Heart left ventricle (tissue), 16 donors: ENCODE measurements at places on chromosomes 7 and 10. TPM values are rescaled to one million over a fixed set of nuclear protein-coding genes. Genes with fewer than 3 reads are reported as not detected.
A peak's percentile ranks its signal among the peaks of the same experiment; 100 is the strongest.

STOX1 gene
- polyA plus RNA-seq, result 0.14 TPM

UROS gene
- 38.3 TPM for polyA plus RNA-seq

GRID2IP gene
- 0.01 TPM for polyA plus RNA-seq

SCIN gene
- polyA plus RNA-seq, result 0.01 TPM

PDZD7 gene
- polyA plus RNA-seq, result 0.27 TPM

TMEM270 gene
- polyA plus RNA-seq, result not detected

POLR2J2 gene
- polyA plus RNA-seq, result 0.98 TPM

HOXA2 gene
- 0.03 TPM for polyA plus RNA-seq

GAD2 gene
- polyA plus RNA-seq, result not detected

GPER1 gene
- polyA plus RNA-seq, result 2.8 TPM

DNA sequence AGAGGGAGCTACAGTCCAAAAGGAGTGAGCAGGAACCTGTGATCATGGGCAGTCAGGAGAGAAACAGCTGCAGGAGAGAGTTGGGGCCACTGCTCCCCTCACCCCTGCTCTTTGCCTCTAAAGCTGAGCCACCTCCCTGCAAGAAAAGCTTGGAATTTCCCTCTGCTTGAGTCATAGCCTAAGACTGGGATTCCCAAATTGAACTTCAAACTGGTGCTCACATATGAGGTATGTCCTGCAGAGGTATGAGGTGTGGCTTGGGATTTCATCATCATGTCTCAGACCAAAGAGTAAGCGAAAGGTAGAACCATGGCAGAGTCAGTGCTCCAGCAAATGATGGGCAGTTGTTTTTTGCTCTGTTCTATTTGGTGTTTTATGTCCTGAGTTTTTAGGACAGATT lies 237.1 kb upstream of the NRP1 start:
- no peak for DNase-seq
- H3K36me3 ChIP-seq, result no peaks in the 10 kb centered on the region
- H3K27ac ChIP-seq, result no peak overlapping the region
- H3K4me3 ChIP-seq, result no peak overlapping the region

GRCh38 chr7:52959336-52959735 lies 76.1 kb upstream of the POM121L12 start:
- no peak for DNase-seq
- H3K4me1 ChIP-seq, result no peaks in the 10 kb centered on the region
- H3K36me3 ChIP-seq, result no peaks in the 10 kb centered on the region
- no peak overlapping the region for H3K4me3 ChIP-seq
- no peak overlapping the region for H3K27ac ChIP-seq

- no peak for DNase-seq
- H3K27me3 ChIP-seq, result no peaks in the 10 kb centered on the region
- H3K36me3 ChIP-seq, result no peaks in the 10 kb centered on the region
- H3K4me3 ChIP-seq, result no peak overlapping the region
- H3K4me1 ChIP-seq, result no peaks in the 10 kb centered on the region
These were observed 61.1 kb upstream of the LRRC18 start for GRCh38 chr10:49000437-49001398.

DNA sequence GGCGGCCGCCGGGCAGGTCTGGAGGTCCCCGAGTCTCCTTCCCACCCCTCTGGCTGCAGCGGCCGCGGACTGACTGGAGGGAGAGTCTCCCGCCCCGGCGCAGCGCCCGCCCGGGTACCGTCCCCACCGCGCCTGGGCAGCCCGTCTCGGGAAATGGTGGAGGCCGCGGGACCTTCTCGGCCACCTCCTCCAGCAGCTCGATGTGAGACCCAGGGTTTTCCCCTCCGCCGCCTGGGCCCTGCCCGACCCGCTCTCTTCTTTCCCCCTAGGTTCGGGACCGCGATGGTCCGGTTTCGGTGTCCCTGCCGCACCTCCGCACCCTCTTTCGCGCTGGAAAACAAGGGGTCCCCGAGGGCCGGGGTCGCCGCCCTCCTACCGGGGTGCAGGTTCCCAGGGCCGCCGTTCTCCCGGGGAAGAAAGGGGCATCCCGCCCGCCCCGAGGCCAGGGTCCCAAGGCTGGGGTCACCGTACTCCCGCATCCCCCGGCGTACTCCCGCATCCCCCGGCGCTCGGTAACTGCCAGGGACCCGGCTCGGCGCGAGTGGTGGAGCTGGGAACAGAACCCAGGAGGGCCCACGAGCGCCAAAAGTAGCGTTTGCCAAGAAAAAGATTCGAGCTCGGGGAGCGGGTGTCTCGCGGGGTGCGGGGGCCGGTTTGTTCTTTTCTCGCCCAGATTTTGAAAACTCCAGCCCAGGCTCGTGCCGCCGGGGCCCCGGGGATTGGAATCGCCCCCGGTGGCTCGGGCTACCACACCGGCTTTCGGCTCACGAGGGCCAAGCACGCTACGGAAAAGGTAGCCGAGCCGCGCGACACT lies 3.4 kb downstream of the TNRC18 start:
- H3K27me3 ChIP-seq, result no peaks in the 10 kb centered on the region
- H3K4me1 ChIP-seq, result peaks cover 6% of the 10 kb centered on the region
- peak overlapping the region; percentile 84 for H3K4me3 ChIP-seq
- no peaks in the 10 kb centered on the region for H3K36me3 ChIP-seq
- DNase-seq, result peak; percentile 41

DNA sequence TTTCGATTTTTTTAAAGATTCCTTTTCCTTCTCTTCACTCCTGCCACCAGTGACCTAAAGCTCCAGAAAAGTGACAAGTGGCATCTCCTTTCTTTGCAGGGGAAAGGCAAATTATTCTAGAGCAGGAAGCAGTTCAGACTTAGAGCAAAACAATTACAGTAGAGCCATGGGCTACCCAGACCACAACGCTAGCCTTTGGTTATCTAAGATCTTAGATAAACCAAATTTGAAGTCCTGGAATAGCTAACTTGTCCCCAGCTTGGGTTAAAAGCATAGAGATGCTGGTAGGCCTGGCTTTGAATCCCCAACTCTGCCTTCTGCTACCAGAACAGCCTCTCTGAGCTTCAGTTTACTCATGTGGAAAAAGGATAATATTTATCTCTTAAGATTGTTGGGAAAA lies 38.4 kb downstream of the LGI1 start:
- no peaks in the 10 kb centered on the region for H3K4me1 ChIP-seq
- no peak overlapping the region for H3K4me3 ChIP-seq
- H3K27me3 ChIP-seq, result peaks cover 8% of the 10 kb centered on the region

- no peak for DNase-seq
- no peaks in the 10 kb centered on the region for H3K27me3 ChIP-seq
- H3K36me3 ChIP-seq, result peaks cover 55% of the 10 kb centered on the region
- H3K4me1 ChIP-seq, result peaks cover 3% of the 10 kb centered on the region
- H3K4me3 ChIP-seq, result no peak overlapping the region
- H3K27ac ChIP-seq, result no peak overlapping the region
These were observed 3.8 kb upstream of the SAP25 start for GRCh38 chr7:100577507-100577906.

GRCh38 chr7:1531263-1531978 lies 919 bp downstream of the MAFK start:
- H3K36me3 ChIP-seq, result no peaks in the 10 kb centered on the region
- H3K27me3 ChIP-seq, result no peaks in the 10 kb centered on the region
- peaks cover 54% of the 10 kb centered on the region for H3K4me1 ChIP-seq
- DNase-seq, result peak; percentile 50

GRCh38 chr7:8261711-8262695 lies at the start of gene ICA1:
ICA1 (minus strand) TSS chr7:8262167; CDS start chr7:8235926, 26,241 bp downstream.
- peaks cover 19% of the 10 kb centered on the region for H3K4me1 ChIP-seq
- DNase-seq, result peak; percentile 85
- no peaks in the 10 kb centered on the region for H3K36me3 ChIP-seq

DNA sequence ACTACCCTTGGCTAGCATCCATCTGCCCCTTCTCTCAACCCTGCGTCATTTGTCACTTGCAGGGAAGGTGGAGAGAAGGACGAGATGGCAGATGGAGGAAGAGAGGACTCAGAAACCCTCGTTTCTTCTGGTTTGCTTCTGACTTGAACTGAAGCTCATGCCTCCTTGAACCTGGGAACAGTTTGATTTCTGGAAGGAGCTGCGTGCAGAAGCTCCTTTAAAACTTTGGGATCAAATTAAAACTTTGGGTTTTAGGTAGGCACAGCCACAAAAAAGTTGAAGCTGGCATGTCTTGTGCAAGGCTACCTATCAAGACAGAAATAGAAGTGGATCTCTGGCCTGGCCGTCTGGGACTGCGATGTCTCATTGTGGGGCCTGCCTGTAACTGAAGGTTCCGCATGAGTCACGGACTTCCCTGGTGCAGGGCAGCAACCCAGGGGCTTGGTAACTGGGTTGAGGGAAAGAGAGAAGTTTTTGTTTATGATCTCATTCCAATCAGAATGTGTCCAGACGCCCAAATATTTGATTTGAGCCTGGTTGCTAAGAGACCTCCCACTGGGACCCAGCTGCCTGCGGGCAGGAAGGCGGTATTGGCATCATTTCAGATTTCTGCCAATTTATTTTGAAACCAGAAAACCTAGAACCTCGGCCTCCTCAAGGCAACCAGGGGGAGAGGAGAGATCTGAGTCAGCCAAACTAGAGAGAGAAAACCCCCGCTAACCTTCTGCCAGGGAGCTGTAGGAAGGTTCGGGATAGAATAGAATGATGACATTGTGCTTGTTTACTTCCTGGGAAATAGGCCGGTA lies 15.8 kb upstream of the CAMK1D start:
- peak; percentile 78 for DNase-seq
- H3K27ac ChIP-seq, result peak overlapping the region; percentile 53
- H3K4me1 ChIP-seq, result peaks cover 10% of the 10 kb centered on the region
- no peak overlapping the region for H3K4me3 ChIP-seq
- H3K27me3 ChIP-seq, result no peaks in the 10 kb centered on the region

- H3K27me3 ChIP-seq, result no peaks in the 10 kb centered on the region
- no peaks in the 10 kb centered on the region for H3K36me3 ChIP-seq
- no peak overlapping the region for H3K27ac ChIP-seq
- no peaks in the 10 kb centered on the region for H3K4me1 ChIP-seq
- no peak for DNase-seq
These were observed 50.9 kb downstream of the TFAM start for GRCh38 chr10:58436071-58436470.

DNA sequence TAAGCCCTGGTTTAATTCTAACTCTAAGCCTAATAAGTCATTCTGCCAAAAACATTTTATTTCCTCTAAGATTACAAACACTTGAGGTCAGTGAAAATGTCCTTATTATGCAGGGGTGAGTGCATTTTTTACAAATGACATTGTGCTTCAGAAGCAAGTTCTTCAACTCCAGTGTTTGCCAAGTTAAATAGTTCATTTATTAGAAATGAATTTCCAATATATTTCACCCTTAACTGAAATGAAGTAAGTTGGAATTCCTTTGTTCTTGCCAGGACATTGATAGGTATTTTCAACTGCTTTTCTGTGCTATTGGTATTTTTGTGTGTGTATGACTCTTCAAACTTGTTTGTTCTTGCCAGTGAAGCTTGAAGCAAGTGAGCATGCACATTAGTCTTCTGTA lies 89.5 kb upstream of the CCDC6 start:
- no peaks in the 10 kb centered on the region for H3K27me3 ChIP-seq
- no peak overlapping the region for H3K27ac ChIP-seq
- no peak for DNase-seq
- peaks cover 7% of the 10 kb centered on the region for H3K4me1 ChIP-seq
- H3K4me3 ChIP-seq, result no peak overlapping the region

DNA sequence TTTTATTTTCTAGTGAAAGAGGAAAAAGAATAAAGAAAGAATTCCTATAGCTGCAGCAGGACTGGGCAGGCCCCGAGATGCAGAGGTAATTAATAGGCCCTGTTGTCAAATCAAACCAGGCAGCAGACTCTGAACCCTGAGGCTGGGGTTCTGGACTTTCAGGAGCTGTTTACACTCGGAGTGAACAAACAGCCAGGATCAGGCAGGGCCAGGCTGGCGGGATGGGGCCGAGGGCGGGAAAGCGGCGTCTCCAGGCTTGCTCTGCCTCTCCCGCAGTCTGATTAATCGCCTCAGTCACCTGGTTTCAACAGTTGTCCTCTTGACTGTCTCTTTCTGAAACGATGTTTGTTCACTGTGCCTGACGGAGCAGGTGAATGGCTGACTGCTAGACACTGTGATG lies 675.4 kb upstream of the FOXK1 start:
- H3K27ac ChIP-seq, result no peak overlapping the region
- peaks cover 4% of the 10 kb centered on the region for H3K27me3 ChIP-seq
- H3K4me1 ChIP-seq, result no peaks in the 10 kb centered on the region
- no peaks in the 10 kb centered on the region for H3K36me3 ChIP-seq
- no peak overlapping the region for H3K4me3 ChIP-seq

DNA sequence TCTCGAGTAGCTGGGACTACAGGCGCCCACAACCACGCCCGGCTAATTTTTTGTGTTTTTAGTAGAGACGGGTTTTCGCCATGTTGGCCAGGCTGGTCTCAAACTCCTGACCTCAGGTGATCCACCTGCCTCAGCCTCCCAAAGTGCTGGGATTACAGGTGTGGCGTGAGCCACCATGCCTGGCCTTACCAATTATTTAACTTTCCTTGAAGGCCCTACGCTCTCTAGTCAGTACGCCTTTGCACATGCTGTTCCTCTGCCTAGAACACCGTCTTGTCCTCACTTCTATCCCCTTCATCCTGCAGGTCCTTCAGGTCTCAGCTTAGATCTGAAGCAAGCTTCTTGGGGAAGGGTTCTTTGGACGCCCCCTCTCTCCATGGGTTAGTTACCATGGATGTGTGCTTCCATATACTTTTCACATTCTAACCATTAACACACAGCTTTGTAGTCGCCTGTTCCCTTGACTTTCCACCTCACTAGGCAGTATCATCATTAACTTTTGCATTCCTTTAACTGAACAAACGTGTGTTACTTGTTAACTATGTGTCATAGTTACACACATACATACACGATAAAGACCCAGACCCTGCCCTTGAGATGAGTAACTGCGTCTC lies 592 bp upstream of the ATP6V1F start:
- peaks cover 20% of the 10 kb centered on the region for H3K36me3 ChIP-seq
- H3K4me1 ChIP-seq, result peaks cover 41% of the 10 kb centered on the region
- no peaks in the 10 kb centered on the region for H3K27me3 ChIP-seq
- no peak overlapping the region for H3K4me3 ChIP-seq
- H3K27ac ChIP-seq, result no peak overlapping the region
